Caki2 (cell line): ENCODE measurements at places on chromosomes 7 and 10.

DNA sequence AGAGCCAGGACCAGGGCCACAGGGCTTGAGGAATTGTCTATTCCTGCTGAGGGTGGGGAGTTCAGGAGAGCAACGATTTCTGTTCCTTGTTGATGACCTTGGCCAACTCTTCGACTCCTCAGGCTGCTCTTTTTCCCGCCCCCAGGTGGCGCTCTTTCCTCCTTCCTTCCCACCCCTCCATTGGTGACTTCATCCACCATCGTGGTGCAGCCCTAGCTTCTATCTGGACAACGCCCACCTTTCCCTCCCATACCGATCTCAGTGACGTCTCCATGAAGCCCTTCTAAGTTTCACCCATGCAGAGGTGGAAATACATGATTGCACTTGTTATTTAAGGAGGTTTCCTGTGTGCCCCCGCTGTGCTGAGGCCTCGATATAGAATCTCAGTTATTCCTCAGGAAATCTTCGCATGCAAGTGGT, 22.1 kb upstream of the CARD11 start:
- DNase-seq = peak; percentile 21

GRCh38 chr10:114526126-114526503, 121.8 kb upstream of the AFAP1L2 start:
- no peak for DNase-seq

GRCh38 chr7:143463556-143463955, 14.1 kb upstream of the TAS2R41 start:
- DNase-seq = no peak

DNA sequence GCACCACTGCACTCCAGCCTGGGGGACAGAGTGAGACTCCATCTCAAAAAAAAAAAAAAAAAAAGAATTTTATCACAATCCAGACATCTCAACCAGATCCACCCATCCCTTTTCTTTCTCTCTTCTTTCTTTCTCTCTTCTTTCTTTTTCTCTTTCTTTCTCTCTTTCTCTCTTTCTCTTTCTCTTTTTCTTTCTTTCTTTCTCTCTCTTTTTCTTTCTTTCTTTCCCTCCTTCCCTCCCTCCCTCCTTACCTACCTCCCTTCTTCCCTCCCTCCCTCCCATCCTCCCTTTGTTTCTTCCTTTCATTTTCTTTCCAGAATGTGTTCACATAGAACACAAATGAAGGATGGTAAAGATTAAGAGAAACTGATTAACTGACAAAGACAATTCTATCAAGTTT, 18.1 kb upstream of the HOXA13 start:
- DNase-seq = no peak

DNA sequence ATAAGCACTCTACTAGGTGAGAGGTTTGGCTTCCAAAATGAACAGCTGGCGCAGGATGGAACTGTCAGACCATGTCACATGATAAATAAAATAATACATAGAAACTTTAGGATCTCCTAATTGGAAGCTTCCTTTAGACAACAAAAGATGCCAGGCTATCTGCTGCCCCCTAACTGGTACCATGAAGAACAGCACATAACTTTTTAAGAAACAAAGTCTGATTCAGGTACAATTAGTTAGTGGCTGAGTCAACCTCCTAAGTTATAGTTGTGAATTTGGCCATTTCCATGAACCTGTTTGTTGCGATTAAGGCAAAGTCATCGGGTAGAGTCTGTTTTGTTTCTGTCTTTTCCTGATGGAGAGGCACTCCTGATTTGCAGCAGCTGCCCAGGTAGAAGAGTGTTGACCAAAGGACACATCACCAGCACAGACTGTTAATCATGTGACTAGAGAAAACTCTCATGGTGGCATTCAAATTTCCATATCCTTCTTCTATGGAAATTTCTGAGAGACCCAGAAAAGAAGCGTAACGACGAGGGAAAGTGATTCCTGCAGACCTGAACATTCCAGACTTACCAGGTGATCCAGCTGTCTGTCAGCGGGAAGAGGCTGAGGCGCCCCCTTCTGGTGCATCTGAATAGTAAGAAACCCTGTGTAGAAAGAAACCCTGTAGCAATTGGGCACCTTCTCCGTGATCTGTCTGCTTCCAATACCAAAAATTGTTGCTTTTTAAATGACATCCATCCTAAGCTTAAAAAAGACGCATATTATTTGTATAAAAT, 8.6 kb upstream of the INHBA start:
- DNase-seq = peak; percentile 31

- no peak for DNase-seq
These were observed 41.9 kb downstream of the SYPL1 start for GRCh38 chr7:106070201-106070551.

DNA sequence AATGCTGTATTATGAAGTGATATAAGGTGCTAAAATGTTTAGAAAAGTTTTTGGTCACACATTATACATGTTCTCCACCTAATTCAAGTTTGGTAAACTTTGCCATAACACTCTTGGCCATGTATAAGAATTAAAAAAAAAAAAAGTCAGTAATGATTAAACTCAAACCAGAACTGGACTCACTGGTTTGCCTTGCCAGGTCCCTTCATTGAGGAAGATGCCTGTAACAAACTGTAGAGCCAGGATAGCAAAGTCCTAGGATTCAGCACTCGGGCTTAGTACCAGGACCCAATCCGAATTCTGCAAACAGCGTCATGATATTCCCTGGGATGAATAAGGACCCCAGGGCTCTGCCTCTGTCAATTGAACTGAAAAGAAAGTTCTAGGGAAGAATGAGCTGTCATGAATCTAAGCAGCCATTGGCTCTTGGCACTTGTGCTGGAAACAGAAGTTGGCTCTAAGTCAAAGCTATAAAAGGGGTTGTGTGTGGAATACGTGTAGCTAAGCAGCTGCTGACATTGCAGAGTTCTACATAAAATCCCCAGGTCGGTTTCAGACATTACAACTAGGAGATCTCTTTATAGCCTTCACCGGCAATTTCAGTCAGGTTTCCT, 216.9 kb downstream of the C7orf25 start:
- no peak for DNase-seq

- no peak for DNase-seq
These were observed 114.7 kb upstream of the PPP1R3A start for GRCh38 chr7:114033475-114033874.

- no peak for DNase-seq
These were observed 76.9 kb downstream of the FAM171A1 start for GRCh38 chr10:15293862-15294842.

DNA sequence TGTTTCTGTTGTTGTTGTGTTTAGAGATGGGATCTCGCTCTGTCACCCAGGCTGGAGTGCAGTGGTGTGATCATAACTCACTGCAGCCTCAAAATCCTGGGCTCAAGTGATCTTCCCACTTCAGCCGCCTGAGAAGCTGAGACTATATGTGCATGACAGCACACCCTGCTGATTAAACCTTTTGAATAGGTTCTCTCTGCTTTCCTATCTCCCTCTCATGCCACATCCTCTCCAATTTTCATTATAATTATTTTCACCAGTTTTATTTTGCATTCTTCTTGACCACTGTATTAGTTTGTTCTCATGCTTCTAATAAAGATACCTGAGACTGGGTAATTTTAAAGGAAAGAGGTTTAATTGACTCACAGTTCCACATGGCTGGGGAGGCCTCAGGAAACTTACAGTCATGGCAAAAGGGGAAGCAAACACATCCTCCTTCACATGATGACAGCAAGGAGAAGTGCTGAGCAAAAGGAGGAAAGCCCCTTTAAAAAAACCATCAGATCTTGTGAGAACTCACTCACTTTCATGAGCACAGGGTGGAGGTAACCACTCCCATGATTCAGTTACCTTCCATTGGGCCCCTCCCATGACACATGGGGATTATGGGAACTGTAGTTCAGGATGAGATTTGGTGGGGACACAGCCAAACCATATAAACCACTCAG, 12.9 kb downstream of the AGK start:
- DNase-seq = no peak

DNA sequence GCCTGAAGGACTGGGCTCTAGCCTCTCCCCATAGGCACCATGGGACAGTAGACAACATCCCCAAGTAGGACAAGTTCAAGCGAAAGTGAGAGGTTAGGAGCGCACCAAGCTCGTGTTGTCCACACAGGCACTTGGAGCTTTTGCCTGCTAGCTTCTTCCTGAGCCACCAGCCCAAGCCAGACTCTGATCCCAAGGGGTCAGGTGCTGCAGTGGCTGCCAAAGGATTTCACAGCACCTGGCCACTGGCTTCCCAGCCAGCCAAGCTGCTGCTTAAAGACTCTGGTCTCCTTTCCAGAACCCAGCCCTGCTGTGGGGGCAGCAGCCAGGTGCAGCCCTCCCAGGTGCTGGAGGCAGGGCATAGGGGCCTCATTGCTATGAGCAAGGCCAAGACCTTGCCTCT, 33.0 kb upstream of the UNC5B start:
- no peak for DNase-seq

- DNase-seq = no peak
These were observed at the start of gene LRRC4 for GRCh38 chr7:128030654-128031611. TSS of gene LRRC4 (minus strand) at chr7:128031437. CDS start at chr7:128030640, 797 bp downstream.

GRCh38 chr7:157983502-157984422, 603.9 kb downstream of the PTPRN2 start:
- DNase-seq = no peak

DNA sequence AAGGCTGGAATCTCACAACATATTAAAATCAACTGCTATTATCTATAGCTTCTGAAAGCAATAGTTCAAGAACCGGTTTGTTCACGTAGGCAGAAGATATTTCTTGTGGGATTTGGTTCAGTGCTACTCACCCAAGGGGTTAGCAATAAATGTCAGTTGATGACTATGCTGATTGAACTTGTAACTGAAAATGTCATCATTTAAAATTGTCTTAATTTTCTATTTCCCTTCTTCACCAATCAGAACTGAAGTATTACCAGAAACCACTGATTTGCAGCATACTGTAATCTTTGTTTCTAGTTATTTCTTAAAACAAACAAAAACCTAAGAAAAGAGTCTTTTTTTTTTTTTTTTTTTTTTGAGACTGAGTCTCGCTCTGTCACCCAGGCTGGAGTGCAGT, 46.1 kb downstream of the CPEB3 start:
- no peak for DNase-seq

DNA sequence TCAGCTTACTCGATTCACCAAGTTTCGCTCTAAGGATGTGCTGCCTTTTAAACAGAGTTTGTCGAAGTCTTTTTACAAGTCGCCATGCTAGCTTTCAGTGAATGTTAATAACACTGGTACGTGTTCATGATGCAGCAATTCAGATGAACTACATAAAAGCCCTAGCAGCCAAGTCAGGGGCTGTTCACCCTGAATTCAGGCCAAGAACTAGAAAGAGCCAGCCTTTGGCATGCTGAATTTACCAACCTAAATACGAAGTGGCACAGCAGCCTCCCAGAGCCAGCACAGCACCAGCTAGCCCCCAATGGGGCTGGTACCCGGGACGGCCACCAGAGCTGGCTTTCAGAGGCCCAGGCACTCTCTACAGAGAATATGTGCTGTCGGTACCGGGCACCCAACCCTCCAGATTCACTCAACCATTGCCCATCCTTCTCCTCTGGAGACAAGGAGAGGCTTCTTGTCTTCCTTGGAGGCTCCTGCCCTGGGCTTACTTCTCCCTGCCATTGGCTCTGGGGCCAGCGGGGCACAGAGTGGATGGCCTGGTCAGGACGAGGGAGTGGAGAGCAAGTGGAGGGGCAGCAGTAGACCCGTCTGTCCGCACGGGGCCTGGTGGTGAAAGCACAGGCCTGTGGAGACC, 64.2 kb downstream of the HIPK2 start:
- DNase-seq = no peak

DNA sequence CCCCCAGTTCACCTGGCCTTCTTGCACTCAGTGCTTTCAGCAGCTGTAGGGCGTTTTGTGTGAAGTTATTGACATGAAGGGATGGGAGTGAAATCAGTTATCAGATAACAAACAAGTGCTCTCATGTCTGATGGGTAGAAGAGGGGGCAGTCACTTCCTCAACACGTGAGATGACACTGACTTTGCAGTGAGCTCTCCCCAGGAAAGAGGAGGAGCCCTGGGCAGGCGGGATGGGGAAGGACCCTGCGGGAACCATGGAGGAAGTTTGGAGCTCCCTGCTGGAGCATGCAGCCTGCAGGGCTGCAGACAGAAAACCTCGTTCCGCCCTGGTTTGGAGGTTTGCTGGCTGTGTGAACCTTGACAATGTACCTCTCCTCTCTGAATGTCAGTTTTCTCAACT, 38.7 kb downstream of the GPR26 start:
- no peak for DNase-seq

DNA sequence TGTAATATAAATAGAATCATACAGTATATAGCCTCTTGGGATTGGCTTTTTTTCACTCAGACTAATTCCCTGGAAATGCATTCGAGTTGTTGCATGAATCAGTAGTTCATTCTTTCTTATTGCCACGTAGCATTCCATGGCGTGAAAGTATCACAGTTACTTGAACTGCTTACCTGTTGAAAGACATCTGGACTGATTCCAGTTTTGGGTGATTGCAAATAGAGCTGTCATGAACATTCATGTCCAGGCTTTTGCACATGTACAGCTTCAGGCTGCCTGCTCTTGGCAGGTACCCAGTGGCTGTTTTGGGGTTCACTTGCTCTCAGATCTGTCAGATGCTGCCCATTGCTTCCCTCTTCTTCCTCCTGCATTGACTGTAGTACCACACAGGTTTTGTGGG, 54.9 kb downstream of the LRGUK start:
- DNase-seq = no peak

DNA sequence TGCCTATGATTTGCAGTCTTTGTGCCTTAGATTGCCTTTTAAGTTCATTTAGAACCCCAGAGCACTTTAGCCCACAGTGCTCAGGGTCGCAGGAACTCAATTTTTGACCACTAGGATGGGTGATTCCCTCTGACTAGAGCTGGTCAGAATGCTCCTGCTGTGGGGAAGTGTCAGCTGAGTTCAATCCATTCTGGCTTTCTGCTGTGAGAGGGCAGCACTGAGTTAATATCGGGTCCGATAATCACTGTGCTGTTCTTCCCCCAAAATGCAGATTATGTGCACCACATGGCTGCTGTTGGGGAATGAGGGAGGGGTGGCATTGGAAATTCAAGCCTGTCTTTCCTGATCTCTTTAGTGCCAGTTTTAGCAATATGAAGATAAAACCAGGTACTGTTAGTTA, 886.4 kb downstream of the DNAJB9 start:
- DNase-seq = no peak

- DNase-seq = no peak
These were observed 23.1 kb downstream of the DDC start for GRCh38 chr7:50542132-50542531.

DNA sequence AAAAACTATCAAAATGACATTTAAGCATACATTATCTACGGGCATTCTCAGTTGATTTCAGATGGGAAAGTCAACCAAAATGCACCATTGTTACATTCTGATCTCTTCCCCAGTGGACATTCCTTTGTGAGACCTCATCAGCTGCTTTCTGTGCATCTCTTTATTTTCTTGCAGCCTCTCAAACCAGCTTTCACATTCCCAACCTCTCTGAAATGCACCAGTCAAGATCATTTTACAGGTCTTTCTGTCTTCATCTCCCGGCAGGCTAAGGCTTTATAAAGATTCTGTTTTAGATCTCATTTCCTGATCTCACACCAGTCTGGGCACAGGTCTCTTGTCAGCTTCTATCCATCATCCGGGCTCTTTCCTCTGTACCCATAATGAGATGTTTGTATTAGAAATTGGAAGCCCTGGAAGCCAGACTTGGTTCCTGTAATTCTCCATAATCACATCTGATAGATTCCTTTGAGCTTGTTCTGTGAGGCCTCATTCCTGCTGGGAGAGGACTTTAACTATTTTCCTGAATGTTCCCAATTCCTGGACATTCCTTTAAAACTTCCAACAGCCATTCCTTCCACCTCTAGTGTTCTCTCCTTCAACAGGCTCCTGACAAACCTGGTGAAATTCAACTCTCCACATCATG, 44.3 kb upstream of the ARL4A start:
- DNase-seq = no peak

- DNase-seq = no peak
These were observed 211.6 kb upstream of the NRP1 start for GRCh38 chr10:33546031-33546430.

- no peak for DNase-seq
These were observed 129.2 kb upstream of the UNC5B start for GRCh38 chr10:71082960-71083715.
